ENCODE measurements at places on chromosomes 3 and 15.

DNA sequence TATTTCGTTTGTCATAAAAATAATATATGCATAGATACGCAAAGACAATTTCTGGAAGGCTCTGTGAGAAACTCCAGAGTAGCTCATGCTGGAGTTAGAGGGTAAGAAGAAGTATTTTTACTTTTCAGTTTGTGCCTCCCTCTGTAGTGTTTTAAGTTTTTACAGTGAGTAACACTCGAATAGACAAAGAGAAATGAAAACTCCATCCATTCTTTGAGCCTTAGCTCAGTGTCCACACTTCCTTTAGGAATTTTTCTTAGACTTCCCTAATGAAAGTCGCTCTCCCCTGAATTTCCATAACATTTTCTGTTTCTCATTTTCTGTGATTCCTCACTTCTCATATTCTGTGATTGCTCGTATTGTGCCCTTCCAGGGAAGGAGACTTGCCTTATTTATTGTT, 2.1 kb downstream of the BLOC1S6 start:
- DNase-seq, result no peak

GRCh38 chr15:74555192-74555591, 14.2 kb downstream of the ARID3B start:
- DNase-seq, result no peak

- no peak for DNase-seq
Observed at GRCh38 chr3:143875546-143875945, 27.3 kb upstream of the SLC9A9 start.

DNA sequence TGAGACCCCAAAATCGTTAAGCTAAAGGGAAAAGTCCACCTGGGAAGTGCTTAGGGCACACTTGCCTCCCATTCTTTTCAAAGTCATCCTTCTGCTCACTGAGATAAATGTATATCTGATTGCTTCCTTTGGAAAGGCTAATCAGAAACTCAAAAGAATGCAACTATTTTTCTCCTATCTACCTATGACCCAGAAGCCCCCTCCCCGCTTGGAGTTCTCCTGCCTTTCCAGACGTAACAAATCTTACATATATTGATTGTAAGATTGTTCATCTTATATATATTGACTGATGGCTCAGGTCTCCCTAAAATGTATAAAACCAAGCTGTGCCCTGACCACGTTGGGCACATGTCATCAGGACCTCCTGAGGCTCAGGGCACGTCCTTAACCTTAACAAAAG, 56.8 kb upstream of the ACAN start:
- DNase-seq, result no peak

GRCh38 chr15:96858694-96859093, 528.2 kb downstream of the NR2F2 start:
- no peak for DNase-seq

GRCh38 chr15:66928784-66929183, 136.6 kb upstream of the SMAD3 start:
- DNase-seq, result no peak

- DNase-seq, result no peak
Observed at GRCh38 chr3:119508172-119508845, 10.0 kb downstream of the TIMMDC1 start.

DNA sequence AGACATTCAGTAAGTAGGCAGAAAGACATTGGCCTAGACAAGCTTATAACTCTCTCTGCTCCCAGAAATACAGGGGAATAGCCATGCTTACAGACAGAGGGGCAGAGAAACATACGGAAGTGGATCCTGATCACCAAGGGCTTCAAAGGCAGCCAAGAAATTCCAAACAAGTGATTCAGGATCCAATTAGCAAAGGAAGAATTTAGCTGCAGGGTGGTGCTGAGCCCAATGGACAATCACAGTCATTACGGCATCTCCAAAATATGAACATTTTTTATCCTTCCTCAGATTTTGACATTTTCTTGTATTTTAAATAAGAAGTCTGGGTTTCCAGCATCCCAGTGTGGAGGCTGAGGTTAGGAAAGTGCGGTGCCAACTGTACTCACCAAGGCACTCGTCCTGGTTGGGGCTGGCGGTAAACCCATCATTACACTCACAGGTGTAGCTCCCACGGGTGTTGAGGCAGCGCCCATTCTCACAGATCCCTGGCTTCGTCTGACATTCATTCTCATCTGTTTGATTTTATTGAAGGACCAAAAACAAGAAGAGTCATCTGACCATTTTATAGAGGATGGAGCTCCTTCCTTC, 96.8 kb downstream of the DUT start:
- peak; percentile 89 for DNase-seq

- DNase-seq, result no peak
Observed at GRCh38 chr15:67836477-67836876, 3.4 kb downstream of the RNU6-1 start.

GRCh38 chr3:140768941-140769340, 91.1 kb downstream of the TRIM42 start:
- no peak for DNase-seq

DNA sequence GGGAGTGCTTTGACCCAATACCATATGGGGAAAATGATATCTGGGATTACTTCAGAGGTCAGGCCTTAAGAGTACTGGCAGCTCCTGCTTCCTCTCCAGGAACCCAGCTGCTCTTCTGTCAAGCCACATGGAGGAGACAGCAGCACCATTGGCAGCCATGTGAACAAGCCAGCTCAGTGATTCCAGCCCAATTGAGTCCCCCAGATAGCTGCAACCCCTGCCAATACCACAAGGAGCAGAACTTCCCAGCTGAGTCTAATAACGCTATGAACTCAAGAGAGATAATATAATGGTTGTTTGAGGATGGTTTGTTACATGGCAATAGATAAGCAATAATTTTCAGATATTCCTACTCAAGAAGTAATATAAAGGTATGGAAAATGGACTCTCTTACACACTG, 126.8 kb upstream of the CPNE4 start:
- DNase-seq, result no peak

DNA sequence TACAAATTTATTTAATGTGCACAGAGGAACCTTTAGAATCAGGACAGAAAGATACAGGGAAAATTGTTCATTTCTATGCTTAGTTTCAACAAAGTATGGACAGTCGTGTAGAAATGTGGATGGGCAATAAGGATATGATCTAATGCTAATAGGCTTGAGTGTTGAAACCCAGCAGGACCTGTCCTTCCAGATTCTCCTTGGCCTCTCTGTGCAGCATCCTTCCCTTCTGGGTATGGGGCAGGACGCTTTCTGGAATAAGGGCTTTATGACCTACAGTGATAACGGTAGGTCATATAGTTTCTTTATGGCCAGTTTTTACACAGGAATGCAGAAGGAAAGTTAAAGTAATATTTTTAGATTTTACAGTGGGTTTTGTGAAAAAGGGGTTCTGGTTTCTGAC, 698.1 kb downstream of the SI start:
- DNase-seq, result no peak
